ENCODE measurements at places on chromosomes 12 and 14.

GRCh38 chr14:85380881-85381280 is 149.1 kb upstream of the FLRT2 start:
- DNase-seq, result no peak

DNA sequence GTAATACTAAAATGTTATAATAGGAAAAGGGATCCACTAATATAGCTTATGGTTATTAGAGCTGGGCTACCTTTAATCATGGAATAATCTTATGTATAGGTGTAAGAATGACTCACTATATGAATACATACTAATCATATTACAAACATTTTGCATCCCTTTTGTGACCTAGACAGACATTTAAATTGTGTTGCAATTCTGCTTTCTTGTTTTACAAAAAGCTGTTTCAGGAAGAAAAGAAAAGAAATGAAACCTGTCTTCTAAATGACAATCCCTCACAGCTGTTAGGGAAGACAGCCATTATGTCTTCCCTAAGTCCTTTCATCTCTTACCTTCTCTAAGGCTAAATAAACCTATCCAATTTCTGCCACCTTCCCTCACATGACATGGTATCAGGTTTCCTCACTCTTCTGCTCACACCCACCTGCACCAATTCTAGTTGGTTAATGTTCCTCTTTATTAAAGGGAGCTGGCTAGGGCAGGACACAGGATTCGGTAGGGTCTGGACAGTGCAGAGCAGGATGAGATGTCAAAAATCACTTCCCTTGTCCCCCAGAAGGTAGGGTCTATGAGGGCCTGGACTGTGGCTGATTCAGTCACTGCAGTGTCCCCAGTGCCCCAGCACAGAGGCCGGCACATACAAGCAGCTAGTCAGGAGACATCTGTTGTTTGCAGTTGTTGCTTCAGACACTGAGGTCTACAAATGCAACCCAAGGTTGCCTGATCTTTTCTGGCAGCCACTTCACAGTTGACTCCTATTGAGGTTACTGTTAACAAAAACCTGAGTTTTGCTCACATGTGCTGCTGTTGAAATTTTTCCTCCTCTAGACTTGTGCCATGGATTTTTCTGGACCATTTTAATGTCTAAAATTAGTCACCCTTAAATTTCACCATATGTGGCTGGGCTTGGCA is 3.7 kb downstream of the DHRS7 start:
- no peak for DNase-seq

GRCh38 chr14:104994978-104995377 is 9.4 kb downstream of the CLBA1 start:
- DNase-seq, result no peak

DNA sequence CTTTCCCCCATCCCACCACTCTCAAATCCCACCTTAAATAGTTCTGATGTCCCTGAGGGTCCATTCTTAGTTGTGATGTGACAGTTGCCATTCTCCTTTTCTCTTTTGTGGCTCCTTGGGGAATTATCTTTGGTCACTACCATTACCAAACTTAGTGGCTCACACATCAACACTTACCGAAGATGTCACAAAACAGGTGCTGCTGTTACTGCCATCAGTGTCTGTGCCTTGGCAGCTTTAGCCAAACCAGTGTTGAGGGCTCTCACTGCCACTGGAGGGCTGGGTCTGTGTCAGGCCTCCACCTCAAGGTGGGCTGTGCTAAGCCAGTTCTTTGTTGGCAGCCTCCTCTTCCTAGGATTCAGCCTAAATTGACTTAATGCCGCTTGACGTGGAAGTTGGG is 144.0 kb downstream of the MYRFL start:
- DNase-seq, result no peak

- no peak for DNase-seq
These were observed 151.9 kb upstream of the NOS1 start for GRCh38 chr12:117513353-117513752.

DNA sequence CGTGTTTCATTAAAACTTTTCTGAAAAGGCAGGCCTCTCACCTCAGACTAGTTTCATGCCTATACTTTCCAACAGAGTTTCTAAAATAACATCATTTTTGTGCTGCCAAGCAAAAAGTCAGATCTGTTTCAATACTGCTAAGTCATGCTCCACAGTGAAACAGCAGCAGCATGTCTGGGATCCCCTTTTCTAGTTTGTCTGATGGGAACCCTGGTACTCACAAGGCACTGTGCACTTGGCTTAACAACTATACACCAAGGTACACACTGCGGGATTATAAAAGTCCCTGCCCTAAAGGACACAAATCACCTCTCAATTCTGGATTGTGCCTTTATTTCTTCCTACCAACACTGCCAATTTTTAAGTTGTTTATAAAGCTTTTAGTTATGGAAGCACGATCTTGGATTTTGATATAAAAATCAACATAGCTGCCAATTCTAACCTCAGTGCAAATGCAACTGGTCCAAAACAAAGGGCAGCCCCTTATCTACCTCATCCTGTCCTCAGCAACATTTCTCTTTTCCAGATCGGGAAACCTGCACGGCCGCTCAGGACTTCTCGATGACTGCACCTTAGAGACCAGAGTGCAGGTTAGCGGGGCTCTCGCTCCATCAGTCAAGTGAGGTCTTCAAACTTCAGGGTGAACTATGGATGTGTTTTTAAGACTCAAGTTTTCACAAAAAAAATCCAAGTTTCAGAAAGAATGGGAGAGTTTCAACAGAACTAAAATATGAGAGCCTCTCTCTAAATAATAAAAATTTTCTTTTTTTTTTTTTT is 1.7 kb upstream of the EIF5 start:
- no peak for DNase-seq

DNA sequence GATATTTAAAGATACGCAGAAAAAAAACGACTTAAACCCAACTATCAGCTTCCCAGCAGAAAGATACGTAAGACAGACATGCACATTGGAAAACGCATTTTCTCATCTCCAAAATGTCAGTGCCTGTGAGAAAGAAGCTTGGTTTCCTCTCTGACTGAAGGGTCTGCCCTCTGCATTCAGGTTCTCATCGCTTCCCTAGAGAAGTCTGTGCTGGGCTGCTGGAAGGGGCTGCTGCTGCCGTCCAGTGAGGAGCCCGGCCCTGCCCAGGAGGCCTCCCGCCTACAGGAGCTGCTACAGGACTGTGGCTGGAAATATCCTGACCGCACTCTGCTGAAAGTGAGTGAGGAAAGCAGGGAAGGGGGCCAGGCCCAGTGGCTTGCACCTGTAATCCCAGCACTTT is 4.7 kb upstream of the PFDN5 start:
- DNase-seq, result no peak

DNA sequence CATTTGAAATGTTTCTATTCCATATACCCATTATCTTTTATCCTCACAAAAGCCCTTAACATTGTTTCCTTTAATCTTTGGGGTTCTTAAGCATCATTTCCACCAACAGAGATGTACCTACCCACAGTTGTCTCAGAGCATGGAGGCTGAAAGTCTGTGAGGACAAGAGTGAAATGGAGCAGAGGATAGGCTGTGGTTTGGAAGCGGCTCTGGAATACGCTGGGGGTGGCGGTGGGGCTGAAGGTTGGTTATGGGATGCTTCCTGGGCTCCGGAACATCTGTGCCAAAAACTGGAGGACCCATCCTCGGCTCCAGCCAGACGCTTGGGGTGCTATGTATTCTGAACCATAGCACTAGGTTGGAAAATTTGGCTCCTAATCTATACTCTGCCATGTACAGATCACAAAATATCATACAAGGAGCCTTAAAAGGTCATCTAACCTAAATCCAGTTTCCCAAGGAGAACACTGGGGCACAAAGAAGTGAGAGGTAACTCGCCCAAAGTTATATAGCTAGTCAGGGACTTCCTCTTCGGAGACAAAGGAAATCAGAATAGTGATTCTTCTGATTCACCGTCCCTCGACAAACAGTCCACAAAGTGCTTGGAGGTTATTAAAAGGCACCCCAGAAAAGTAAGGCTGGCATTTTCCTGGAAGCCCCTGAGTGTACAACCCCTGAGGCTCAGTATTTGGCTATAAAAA is 2.5 kb downstream of the PPP1R3E start:
- DNase-seq, result no peak

Data from trophoblast cell (in vitro differentiated cells and primary cell).